ENCODE measurements at places on chromosomes 3 and 15.

DNA sequence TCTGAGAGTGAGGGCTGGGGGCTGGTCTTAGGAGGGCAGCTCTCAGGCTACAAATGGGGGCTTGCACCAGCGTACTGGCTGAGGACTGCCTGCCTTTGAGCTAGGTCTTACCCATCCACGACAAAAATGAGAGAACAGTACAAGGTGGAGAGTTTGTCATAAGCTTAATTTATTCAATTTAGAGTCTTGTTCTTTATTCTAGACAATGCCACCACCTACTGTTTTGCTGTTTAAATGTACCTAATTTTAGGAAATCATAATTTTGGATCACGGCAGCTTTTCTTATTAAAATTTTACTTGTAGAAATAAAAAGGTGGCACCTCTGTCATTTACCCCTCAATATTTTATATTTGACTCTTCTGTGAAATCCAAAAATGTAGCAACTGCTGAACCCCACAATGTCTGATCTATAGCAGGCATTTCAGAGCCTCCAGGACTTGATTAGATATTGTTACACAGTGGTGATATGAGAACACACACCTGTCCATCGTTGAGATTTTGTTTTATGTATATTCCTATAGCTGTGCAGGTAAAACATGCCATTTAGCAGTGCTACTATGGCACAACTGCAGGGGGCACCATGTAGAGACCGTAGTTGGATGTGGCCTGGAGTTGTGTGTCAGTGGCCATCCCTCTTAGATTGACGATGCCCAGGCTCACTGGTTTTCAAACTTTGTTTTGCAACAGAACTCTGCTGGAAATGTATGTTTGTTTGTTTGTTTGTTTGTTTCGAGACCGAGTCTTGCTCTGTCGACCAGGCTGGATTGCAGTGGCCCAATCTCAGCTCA is 88.6 kb downstream of the SLCO3A1 start:
- DNase-seq: no peak

- DNase-seq: no peak
Measured at GRCh38 chr3:119336823-119337222, 42.6 kb downstream of the ARHGAP31 start.

DNA sequence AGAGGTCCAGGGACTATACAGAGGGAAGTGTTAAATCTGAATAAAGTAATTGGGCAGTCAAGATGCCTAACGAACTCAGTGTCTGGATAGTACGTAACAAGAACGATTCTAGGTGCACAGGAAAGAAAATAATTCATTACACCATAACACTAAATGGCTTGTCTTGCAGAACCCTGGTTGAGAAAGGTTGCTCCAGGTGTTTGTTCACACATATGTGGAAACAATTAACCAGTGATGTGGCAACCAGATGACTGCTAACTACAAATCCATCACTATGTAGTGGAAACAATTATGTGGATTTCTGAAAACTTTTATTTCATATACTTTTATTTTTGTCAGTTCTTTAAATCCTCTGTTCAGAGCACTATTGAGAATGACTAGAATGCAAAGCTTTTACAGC is 10.4 kb upstream of the HDC start:
- no peak for DNase-seq

- DNase-seq: no peak
Measured at GRCh38 chr15:71649894-71650293, 160.5 kb upstream of the NR2E3 start.
